ENCODE measurements at places on chromosomes 2 and 18.

GRCh38 chr2:68762665-68763064, 28.1 kb downstream of the ARHGAP25 start:
- no peak for DNase-seq

DNA sequence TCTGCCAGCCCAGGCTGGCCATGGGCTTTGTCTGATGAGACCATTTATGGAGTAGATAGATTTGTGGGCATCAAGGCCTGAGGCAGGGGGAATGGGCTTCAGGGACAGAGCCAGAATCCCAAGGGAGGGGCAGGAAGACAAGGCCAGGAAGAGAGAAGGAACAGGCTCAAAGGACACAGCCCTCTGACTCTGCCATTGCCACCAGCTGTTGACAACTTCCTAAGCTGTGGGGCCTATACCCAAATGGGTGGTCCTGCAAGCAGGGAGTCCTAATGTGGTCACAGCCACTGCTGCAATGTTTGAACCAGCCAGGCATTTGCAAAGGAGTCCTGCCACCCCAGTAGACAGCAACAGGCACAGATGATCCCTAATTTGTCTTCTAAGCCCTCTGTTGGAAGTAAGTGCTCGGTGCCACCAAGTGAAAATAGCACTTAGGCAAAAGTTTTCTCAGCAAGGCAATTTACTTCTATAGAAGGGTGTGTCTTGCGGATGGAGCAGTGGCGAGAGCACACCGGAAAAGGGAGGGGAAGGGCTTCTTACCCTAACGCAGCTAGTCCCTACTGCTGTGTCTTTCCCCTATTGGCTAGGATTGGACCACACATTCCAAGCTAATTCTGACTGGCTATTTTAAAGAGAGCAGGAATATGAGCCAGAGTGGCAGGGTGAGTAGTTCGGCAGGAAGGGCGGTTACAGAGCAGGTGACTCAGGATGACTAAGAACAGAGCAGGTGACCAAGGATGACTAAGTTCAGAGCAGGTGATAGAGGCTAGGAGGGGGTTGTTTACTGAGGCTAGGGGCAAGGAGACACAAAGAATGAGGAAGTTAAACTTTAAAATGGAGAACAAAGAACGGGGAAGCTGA, 47.2 kb downstream of the C1QL2 start:
- DNase-seq: no peak

GRCh38 chr2:106205488-106205887, 11.4 kb upstream of the UXS1 start:
- no peak for DNase-seq

- no peak for DNase-seq
Measured at GRCh38 chr2:216553482-216554240, 55.0 kb downstream of the RPL37A start.
